ENCODE measurements at places on chromosomes 5 and 9. TPM values are rescaled to one million over a fixed set of nuclear protein-coding genes. Genes with fewer than 3 reads are reported as not detected.

TNFSF15 gene
- 2.1 TPM for total RNA-seq

ZFP37 gene
- total RNA-seq: 7.9 TPM

ZNG1C gene
- 37.3 TPM for total RNA-seq

NR2F1-AS1 gene
- 10.6 TPM for total RNA-seq

REEP2 gene
- total RNA-seq: 20.0 TPM

DNA sequence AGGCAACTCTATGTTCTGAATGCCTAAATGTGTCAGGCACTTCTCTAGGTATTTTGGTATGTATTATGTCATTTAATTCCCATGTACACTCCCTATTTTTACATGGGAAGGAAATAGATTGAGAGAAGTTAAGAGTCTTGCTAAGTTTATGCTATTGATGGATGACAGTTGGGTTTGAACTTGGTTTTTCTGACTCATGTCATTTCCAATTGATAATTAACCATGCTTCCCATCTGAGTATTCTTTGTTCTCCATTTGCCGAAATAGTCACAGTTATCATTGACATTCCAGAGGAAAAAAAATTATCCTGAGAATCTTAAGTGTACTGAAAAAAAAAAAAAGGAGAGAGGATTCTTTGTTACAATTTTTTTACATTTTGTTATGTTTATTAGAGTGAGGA is 23.1 kb upstream of the DMRTA1 start:
- no peak for DNase-seq

- DNase-seq: no peak
These were observed 970.0 kb downstream of the MAT2B start for GRCh38 chr5:164475339-164475977.

DNA sequence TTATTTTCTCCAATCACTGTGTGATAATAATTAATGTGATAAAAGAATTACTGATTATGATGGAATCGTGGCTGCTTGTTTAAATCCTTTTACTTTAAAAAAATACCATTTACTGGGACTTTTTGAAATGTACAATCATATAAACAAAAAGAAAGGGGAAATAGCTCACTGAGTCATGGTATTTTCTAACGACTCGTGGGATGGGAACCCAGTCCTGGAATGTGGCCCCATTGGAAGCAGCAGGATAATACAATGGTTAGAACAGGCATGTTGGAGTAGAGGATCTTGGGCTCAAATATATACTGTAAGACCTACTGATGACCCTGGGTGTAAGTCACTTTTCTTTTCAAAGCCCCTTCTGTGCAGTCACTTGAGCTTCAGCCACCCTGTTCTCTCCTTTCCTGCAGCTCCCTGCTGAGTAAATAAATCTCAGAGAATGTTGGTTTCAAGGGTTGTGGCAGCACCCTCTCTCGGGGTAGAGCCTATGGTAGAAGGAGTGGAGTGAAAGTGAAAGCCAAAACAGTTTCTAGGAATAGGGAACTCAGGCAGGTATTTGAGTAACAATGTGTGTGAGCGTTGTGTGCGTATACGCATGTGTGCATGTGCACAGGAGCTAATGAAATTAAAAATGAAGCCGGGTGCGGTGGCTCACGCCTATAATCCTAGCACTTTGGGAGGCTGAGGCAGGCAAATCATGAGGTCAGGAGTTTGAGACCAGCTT is 40.8 kb upstream of the LARP1 start:
- DNase-seq: no peak

- DNase-seq: no peak
These were observed 110.5 kb upstream of the KLF4 start for GRCh38 chr9:107600060-107600573.

GRCh38 chr5:172530878-172531703 is 76.8 kb upstream of the SH3PXD2B start:
- no peak for DNase-seq

DNA sequence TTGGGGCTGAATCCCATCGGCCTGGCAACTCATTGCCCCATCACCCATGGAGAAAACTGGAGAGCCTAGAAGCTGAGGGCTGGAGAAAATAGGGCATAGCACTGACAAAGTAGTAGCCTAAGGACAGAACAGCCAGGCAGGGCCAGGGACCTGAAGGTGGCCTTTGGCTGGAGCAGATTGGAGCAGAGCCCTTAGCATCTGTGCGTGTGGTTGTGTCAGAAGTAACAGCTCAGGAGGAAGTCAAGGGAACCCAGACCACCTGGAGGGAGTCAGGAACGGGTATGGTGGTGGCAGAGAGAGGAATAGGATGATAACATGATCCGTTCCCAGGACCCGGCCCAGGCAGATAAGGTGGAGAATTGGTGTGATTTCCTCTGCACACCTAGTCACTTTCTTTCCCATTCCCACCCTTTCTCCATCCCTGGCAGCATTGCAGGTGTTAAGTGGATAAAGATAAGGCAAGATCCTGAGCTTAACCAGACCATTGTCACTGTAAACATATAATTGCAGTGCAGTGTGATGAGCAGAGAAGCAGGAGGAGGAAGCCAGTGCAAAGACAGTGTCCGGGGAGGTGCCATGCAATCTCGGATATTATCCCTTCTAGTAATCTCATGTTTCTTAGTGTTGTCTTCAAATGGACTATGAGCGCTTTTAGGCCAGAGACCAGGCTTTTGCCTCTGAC is 67.0 kb downstream of the NDFIP1 start:
- DNase-seq: no peak

All from progenitor cell of endocrine pancreas (in vitro differentiated cells).